ENCODE measurements at places on chromosomes 7 and 10.

- no peak for DNase-seq
Observed at GRCh38 chr7:142805350-142806021, 34.7 kb downstream of the PRSS2 start.

- DNase-seq: no peak
Observed at GRCh38 chr7:72476608-72477305, 64.6 kb upstream of the CALN1 start.

GRCh38 chr7:30252885-30253795 lies 31.3 kb upstream of the ZNRF2 start:
- DNase-seq: no peak

DNA sequence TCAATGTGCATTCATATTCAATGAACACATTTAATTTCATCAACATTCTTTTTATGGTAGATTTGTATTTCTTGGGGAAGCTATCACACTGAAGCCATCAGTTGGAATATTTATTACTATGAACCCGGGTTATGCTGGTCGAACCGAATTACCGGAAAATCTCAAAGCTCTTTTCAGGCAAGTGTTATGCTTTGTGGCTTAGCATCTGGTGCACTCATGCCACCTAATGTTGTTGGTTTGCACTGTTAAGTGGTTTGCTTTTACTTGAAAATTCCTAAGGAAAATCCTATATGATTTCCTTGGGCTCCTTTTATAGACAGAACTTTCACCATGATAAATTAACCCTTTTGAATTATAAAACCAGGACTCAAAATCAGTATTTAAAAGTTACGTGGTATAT lies 147.9 kb downstream of the DNAH11 start:
- no peak for DNase-seq

GRCh38 chr7:122628651-122629411 lies 70.1 kb downstream of the RNF133 start:
- no peak for DNase-seq

GRCh38 chr10:59880971-59881510 lies 25.3 kb downstream of the CCDC6 start:
- DNase-seq: no peak

DNA sequence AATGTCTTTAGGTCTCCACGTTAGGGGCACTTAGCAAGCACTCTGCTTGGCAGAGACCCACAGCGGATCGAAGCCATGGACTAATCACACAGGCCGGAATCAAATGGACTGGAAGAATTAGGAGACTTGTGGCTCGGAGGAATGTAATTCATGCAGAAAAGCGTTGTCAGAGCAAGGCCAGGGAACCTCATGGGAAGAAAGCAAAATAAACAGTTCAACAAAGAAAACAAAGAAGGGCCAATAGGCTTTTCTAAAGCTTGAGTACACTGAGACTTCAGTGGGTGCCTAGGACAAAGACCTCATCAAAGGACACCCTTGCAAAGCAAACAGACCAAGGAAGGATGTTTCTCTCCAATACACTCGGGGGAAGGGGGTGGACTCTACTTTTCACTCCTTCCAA lies 171.1 kb downstream of the GLI3 start:
- no peak for DNase-seq

DNA sequence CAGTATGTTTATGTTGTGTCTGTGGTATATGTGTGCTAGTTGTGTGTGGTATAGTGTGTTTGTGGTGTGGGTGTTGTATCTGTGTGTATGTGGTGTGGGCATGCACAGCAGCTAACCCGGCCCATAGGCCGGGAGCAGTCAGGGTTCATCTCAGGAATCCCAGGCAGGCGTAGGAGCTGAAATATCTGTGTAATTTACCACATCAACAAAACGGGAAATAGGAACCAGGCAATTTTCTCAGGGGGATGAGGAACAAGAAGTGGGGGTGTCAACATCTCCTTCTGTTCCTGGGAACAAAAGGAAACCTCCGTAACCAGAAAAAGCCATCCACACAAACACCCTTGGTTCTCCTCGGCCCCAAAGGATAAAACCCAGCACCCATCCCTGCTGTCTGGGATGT lies 24.5 kb upstream of the ZNF488 start:
- no peak for DNase-seq

GRCh38 chr10:20990604-20991003 lies 93.5 kb upstream of the NEBL start:
- no peak for DNase-seq

GRCh38 chr7:40095695-40096327 lies 38.6 kb downstream of the MPLKIP start:
- DNase-seq: no peak

DNA sequence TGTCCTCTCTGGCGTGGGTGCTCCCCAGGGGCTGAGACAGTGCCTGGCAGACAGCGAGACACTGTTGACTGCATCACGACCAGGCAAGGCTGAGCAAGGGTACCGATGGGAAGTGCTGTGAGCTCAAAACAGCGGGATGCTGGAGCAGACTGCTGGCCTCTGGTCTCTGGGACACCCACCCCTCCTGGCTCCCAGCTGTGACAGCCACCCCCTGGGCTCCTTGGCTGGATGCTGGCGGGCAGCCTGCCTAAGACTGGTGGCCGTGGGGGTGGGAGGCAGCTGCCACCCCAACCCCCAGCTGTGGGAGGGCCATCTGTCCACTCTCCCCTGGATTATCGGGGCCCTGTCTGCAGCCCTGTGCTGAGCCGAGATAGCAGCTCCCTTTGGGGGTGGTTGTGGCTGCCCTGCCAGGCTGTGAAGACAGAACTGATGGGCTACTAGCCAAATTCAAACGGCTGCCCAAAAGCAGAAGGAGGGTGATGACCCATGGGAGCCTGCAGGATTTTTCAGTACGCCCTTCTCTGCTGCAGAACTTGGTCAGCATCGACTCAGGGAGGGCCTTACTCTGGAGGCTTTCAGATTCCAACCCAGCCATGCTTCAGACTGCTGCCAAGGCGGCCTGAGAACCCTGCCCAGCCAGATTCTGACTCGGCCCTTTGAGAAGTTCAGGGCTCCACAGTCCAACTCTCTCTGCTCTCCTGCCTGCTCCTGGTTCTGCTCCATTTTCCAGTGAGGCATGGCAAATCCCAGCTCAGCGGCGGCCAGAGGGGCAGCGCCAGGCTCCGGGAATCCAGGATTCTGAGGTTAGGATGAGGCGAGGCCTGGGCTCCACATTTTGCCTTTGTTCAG lies 125.3 kb downstream of the NEURL1 start:
- no peak for DNase-seq

DNA sequence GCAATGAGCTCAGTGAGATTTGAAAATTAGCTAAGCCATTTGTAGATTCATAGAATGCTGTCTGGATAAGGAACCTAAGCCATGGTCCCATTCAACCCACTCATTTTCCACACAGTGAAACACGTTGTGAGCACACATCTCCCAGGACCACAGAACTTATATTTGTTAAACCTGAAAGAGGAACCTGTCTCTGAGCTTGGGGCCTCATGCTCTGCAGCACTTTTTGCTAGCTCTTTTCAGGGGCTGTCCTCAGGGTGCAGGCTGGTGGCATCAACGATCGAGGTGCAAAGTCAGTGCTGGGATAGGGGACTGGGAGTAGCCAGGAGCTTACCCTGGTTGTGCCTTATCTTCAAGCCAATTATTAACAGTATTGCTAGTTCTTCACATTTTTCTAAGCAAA lies 11.9 kb downstream of the HECW1 start:
- no peak for DNase-seq

DNA sequence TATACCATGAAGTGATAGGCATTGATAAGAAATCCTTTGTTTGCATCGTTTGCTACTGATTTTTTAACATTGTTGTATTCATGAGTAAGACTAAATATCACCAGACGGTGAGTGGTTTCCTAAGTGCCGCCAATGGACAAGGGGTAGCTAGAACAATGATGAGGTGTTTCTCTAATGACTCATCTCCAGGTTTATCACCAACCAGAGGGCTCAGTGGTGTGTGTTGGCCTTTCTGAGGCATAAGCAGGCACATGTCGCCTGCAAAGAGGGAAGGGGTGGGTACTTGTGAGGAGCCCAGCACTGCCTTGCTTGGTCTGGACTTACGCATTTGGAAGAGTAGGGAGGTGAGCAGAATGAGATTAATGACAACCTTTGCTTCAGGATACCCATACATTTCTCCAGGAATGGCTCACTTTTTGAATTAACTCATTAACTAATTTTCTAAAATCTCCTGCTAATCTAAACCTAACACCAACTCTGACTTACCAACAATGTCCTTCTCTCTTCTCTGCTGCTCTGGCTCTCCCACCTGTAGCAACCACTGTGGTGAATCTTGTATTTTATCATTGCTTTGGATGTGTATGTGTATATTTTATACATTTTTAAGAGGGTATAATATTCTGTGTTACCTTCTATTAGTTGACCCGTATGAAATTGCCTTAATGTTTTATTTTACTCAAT lies 722.6 kb downstream of the GRID1 start:
- no peak for DNase-seq

DNA sequence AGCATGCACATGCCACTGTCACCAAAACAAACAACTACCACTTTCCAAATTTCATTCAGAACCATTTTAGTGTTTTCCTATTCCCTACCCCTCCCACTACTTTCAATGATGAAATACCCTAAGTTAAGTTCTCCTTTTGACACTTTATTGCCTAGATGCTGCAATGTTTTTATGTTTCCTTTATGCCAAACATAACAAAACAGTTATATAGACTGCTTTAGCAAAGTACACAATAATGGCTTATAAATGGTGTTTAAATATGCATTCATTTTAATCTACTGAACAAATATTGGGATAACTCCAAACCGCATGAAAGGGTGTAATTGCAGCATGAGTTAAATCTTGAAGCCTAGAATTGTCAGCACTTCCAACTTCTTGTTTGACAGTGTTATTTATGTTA lies 69.2 kb downstream of the PHYHIPL start:
- DNase-seq: no peak

DNA sequence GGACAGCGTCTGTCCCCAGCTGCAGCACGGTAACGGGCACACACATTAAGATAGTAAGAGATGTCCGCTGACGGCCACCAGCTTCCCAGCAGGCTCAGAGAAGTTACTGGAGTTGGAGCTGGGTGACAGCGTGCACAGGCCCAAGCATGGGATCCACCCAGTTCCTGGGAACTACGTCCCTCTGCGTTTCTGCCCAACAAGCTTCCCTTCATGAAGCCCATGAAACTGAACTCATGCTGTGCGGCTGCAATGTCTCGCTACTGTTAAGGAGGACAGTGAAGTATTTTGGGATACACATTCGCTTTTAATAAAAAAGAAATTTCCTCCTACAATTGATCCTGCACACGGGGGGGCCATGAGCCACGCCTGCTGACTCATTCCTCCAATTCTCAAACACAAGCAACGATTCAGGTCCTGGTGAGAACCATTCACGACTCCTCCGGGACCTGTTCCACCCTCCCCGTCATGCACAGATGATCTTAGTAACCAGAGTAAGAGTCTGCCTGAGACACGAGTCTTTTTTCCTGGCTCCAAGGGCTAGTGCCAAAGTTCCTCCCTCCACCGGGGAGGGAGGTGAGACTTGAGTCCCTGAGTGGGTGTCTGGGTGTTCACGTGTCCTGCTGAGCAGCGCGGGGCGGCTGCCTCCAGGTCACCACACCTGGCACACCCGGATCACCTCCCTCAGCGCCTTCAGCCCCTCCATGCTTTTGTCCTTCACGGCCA lies 2.6 kb downstream of the PSMG3 start:
- DNase-seq: no peak

GRCh38 chr10:113133497-113134115 lies 183.6 kb downstream of the TCF7L2 start:
- no peak for DNase-seq

DNA sequence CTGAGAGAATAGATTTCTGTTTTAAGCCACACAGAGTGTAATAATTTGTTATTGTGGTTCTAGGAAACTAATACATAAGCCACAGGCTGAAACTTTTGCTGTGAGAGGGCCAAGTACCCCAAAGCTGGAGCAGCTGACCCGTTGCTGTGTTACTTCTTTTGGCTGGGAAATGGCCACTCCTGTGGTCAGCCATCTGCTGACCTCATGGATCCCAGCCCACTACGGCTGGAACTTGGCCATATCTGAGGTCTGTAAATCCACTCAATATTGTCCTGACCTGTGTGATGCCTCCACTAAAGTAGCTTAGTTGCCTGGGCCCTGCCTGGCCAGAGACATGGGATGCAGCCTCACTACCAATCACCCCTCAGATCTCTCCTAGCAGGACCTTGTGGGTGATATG lies 17.4 kb upstream of the LOXL4 start:
- DNase-seq: no peak

DNA sequence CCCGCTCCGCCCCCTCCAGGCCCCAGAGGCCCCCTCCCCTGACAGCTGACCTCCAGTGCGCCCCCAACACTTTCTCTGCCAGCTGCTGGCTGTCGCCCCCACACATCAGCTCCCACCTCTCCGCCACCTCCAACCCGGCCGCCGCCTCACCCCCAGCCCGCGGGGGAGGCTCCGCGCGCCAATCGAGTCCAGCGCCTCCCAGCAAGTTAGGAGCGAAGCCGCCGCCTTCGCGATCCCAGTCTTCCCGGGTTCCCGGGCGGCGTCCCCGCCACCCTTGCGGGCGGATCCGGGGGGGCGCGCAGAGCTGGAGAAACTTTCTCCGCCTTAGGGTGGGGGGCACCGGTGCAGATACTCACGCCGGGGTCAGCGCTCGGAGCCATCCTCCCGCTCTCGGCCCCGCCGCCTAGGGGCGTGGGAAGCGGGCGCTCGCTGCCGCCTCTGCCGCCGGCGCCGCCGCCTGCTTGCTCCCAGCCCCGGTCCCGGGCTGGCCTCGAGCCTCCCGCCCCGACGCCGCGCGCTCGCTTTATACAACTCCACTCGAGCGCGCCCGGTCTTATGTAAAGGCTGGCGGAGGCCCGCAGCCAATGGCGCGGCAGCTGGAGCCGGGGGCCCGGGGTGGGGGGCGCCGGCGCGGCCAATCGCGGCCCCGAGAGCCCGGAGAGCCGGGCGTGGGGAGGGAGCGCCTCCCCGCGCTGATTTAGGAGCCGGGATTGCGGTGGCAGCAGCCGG lies at the start of gene CRTAC1:
CRTAC1 (minus strand) TSS at position 529 of the 729 bp plus-strand sequence; CDS start at position 380, 149 bp downstream.
- DNase-seq: no peak

- no peak for DNase-seq
Observed at GRCh38 chr7:732094-732541, 5.0 kb upstream of the PRKAR1B start.

DNA sequence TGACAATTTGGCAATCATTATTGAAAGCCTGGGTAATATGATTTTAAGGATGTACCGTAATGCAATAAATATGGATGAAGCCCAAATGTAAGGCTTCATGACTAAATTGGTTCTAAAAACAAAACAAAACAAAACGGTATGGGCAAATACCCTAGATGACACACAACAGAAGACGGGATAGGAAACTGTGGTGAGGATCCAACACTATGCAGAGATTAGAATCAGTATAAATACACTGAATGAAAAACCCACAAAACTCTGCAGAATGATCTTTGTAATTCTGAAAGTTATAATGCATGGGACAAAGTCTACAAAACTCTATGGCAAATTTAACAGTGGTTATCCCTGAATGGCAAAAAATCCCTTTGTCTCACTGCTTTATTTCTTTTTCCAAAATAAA lies 57.6 kb downstream of the MALSU1 start:
- DNase-seq: no peak
